ENCODE measurements at places on chromosomes 5 and 9.

GRCh38 chr5:87132696-87133095, 135.0 kb upstream of the RASA1 start:
- no peak for DNase-seq

DNA sequence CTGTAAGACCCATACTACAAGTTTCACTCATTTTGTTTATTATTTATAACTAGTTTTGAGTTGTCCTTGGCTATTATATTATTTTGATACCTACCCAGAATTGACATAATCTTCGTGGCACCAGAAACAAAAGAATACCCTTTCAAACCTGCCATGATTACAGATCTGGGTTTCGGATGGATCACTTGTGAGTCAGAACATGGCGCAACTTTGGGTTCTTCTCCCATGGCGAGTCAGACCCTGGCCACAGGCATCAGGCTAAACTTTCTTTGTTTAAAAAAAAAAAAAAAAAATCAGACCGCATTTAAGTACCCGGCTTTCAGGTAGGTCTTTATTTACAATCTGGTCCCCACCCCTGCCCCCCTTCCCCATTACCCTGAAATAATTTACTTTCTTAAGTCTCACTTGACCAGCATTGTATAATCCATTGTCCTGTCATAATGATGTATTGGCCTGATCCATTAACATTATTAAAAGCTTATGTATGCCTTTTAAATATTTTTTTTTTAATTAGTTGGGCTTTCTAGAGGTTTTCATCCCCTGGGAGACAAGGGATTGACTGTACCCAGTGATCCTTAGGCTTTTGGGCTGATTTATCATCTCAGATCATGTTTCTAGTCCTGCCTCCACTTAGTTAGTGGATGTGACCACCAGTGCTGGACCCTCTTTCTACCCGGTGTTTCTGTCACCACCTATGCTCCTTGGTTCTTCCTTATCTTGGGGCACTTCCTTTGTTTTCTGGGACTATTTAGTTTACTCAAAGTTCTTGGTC, 43.9 kb downstream of the F2RL2 start:
- no peak for DNase-seq

DNA sequence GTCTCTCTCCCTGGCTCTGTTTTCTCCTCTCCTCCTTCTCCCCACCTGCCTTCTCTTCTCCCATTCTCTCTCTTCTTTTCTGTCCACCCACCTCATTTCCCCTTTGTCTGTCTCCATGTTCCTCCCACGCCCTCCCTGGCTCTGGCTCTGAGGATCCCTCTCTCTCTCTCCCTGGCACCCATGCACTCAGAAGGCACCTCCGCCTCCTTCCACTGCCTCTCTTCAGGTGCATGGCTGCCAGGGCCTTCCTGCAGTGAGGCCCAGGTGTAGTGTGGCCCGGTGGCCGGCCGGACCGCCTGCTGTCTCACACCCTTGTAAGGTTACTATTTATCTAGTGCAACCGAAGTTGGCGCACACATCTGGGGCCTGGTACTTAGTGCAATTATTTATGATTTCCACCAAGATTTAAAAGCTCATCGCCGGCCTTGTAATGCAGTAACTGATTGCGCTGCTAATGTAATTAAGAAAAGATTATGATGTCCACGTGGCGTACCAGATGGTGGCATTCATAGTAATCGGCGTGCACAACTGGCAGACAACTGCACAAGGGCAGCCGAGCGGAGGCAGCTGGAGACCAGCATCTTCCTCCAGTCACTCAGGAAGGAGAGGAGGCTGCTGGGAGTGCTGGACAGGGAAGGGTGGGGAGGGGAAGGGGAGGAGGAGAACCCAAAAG, 50.4 kb upstream of the MVB12B start:
- DNase-seq, result no peak

DNA sequence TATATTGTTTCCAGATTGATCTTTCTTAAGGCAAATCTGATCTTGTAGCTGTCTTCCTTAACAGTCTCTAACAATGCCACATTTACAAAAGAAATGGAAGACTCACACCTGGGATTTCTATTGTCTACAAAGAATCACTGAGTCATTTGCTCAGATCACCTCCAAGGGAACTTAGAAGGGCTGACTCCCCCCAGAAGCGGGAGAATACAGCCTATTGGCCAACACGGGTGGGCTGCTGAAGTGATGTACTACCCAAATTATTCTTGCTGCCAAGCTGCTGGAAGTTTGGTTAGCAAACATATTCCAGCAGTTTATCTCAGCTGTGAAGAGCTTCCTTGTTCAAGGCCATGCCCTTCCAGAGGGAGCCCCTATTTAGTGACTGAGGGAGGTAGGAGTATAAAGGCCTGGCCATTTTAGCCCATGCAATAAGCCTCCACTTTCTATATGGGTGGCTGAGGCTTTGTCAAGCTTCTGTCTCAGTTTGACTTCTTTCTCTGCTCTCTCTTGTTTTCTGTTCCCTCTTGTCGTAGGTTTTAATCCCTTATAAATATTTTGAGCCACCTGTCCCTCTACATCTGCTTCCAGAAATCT, 379.4 kb downstream of the PRR16 start:
- no peak for DNase-seq

- DNase-seq, result no peak
Measured at GRCh38 chr9:126763130-126763764, 41.6 kb upstream of the ZBTB43 start.

DNA sequence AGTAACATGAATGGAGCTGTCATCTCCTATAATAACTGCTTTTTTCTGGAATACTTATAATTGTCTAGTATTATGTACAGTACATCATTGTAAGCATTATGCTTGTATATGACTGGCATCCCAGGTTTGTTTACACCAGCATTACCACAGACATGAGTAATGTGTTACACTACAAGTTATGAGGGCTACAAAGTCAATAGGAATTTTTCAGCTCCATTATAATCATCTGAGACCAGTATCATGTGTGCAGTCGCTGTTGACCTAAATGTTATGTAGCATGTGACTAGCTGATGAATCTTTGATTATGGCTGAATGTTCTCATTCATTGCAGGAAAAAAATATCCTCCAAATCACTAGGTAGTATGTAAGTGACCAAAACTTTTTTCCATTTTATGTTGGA, 2.2 kb downstream of the ZCCHC9 start:
- no peak for DNase-seq

DNA sequence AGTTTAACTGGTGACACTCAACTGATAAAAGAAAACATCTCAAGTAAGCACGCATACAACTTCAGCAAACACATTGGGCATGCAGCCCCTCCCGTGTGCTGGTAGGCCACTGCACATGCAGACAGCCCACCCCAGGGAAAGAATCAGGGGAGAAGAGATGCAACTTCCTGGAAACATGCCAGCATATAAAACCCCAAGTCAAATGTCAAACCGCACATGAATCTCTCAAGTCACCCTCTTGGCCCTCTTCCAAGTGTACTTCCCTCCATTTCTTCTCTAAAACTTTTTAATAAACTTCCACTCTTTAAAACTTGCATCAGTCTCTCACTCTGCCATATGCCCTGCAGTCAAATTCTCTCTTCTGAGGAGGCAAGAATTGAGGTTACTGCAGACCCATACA, 732.7 kb downstream of the SEMA5A start:
- DNase-seq, result no peak

DNA sequence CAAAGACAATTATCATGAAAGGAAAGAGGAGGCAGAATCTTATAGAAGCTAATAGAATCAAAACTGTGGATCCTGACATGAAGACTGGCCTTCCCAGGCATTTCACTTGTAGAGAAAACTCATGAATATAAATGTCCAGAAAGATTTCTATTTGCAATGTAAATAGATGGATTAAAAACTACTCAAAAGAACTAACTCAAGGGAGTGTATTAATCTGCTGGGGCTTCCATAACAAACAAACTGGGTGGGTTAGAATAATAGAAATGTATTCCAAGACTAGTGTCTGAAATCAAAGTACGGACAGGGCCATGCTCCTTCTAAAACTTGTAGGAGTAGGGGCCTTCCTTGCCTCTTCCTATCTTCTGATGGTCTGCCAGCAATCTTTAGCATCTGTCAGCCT, 267.4 kb downstream of the ADAMTSL1 start:
- DNase-seq, result no peak
